ELR (cell line): ENCODE measurements at places on chromosomes 4 and X.

DNA sequence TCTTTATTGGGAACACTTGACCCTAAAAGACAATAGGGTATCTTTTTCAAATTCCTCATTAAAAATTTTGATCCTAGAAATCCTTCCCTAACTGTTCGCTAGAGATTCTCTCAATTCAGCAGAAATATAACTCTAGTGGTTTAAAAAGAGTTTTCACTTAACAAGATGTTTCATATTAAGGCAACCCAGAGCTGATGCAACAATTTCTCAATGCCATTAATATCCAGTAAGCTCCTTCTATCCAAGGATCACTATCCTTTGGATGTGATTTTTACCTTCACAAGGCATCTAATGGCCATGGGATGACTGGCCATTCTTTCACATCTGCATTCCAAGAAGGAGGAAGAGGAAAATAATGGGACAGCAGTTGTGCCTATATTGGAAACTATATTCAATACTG lies 183.4 kb downstream of the ANKRD50 start:
- no peak for DNase-seq

DNA sequence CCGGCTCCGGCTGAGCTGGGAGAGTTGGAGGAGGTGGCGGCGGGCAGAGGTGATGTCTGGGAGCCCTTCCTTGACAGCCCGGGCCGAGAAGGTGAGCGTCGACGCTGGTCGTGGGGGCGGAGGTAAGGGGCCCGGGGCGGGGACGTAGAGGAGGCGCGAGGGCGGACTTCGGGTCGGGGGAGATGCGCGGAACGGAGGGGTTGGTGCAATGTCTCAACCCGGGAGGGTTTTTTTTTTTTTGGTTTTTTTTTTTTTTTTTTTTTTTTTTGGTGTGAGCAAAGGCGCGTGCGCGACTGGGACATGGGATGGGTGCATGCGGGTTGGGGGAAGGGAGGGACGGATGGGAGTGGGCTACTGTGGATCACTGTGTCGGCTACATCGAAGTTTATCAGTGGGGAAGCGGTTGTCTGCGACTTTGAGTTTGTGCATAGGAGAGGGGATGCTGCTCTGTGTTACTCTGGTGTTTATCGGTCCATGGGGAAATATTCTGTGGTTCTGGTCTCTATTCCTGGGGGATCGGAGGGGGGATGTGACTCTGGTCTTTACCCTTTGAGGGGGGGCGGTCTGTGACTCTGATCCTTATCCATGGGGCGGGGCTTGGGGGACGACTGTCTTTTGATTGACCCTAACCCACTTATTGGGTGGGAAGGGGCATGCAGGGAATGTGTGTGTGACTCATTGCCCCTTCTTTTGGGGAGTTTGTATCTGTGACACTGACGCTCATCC lies 537 bp downstream of the RBM10 start:
- no peak for DNase-seq

DNA sequence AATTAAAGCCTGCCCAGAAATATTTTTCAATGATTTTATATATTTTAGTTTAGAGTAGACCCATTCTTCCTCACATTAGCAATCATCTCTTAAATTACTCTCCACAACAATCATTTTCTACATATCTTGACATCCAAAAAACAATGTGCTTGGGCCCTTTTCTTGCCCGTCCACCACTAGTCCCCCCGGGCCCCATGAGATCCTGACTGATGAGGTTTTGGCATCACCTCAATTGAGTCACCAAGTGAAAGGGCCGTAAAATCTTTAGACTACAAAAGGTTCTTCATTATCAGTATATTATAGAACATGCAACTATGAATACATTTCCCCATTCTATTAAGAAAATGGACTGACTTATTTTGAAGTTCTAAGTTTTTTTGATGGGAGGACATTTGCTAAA lies 4.0 kb upstream of the CDKL2 start:
- peak; percentile 45 for DNase-seq

DNA sequence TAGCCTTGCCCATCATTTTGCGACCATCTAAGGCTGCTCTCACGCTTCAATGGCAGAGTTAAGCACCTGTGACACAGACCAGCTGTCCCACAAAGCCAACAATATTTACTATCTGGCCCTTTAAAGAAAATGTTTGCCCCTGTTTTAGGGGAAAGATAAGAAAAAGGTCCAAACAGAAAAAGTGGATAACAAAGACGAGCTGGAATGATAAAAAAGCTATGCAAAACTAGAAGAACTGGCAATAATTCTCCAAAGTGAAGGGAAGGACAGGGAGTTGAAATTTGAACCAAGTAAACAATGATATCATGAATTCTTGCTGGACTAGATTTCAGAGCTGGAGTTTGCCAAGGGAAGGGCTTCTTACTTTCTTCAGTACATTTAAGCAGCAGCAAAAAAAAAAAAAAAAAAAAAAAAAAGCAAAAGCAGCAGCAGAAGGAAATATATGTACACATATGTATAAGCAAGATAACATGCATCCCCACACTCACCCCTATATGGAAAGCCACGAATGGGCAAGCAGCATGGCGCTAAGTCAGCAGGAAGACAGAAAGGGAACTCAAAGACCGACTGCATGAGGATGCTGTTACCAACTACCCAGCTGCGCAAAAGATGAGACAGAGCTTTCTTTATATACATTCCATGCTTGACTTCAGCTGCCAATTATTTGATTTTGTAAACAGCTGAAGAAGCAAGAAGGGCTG lies 12.5 kb downstream of the TRAPPC2 start:
- no peak for DNase-seq

DNA sequence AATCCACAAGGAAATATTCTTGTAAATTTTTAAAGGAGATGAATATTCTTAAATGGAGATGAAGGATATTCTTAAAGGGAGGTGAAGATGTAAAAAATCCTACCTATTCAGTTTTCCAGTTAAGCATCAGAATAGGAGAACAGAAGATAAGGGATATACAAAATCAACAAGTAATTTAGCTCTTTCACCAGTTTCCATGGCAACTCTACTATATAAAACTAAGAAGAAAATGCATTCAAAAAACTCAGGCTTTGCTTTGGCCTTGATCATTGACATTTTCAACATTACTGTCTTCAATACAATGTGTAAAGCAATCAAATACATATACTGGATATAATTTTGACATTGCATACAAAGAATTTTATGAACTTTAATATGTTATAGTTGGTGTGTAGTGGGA lies 622.7 kb upstream of the GRID2 start:
- no peak for DNase-seq

GRCh38 chr4:107482546-107482945 lies 237.5 kb downstream of the PAPSS1 start:
- DNase-seq: no peak

DNA sequence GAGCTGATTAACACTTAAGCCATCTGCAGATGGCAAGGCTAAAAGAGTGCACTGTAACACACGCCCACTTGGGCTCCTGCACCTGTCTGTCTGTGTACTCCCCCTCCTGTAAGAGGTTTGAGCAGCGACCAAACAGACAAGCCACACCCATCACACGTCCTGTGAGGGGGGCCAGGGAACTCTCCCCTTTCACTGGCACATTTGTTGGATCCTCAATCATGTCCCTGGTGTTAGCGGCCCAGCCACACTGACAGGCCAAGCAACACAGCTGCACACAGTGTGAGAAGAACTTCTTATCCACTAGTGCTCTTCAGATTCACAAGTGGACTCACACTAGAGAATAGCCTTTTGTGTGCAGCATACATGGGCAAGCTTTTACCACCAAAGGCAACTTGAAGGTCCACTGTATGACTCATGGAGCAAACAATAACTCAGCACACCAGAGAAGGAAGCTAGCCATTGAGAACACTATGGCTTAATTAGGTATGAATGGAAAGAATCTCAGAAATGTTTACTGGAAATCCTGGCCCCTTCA lies 29.1 kb upstream of the UTP14A start:
- peak; percentile 47 for DNase-seq

GRCh38 chr4:6960154-6960553 lies 50.5 kb downstream of the TBC1D14 start:
- DNase-seq: no peak

GRCh38 chrX:40004921-40005291 lies 92.9 kb downstream of the BCOR start:
- DNase-seq: no peak

- no peak for DNase-seq
Observed at GRCh38 chr4:1658581-1658980, 25.5 kb downstream of the FAM53A start.

- DNase-seq: peak; percentile 91
Observed at GRCh38 chrX:13101441-13102139, 57.2 kb upstream of the FAM9C start.

DNA sequence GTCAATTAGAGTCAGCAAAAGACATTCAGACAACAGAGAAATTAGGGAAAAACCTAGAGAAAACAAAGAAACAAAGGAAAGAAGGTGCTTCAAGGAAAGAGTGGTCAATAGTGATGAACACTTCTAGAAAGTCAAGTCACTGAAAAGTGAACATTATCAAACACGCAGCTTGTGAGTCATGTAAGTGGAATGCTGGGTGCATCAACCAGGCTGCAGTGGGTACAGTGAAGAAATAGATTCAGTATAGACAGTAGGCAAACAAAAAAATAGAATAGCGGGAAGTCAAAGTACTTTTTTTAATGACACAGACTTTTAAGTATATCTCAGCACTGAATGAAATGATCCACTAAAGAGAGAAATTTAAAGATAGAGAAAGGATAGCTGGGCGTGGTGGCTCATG lies 245.8 kb downstream of the ARHGAP24 start:
- peak; percentile 70 for DNase-seq

DNA sequence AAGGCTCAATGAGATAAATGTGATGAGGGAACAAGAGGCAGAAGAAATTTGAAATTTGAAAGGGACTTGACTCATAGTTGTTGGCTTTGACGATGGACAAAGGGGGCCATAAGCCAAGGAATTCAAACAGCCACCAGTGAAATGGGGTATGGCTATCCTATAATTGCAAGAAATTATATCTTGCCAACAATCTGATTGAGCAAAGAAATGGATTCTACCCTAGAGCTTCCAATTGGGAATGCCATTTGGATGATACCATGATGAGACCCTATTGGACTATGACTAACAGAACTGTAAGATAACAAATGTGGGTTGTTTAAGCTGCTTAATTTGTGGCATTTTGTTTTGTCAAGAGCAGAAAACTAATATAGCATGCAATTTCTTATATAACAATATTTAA lies 270.1 kb upstream of the ARSJ start:
- no peak for DNase-seq

GRCh38 chr4:148077581-148077980 lies 345.7 kb downstream of the ARHGAP10 start:
- no peak for DNase-seq

DNA sequence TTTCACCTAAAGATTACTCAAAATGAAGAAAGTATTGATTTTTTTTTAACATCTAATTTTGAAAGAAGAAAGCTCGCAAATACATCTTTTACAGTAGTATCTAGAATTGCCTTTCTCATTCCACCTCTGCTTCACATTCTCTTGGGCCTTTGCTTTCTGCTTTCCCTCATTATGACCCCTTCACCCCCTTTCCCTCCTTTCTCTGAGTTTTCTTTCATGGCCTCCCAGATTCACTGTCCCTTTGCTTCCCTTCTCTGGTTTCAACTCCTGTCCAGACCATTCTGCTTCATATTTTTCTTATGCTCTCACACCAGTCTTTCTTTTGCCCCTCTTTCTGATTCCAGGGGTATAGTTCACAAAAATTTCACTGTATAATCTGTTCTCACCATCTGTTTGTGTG lies 29.0 kb downstream of the ADH5 start:
- no peak for DNase-seq

- DNase-seq: no peak
Observed at GRCh38 chr4:176690716-176691115, 102.0 kb downstream of the VEGFC start.

DNA sequence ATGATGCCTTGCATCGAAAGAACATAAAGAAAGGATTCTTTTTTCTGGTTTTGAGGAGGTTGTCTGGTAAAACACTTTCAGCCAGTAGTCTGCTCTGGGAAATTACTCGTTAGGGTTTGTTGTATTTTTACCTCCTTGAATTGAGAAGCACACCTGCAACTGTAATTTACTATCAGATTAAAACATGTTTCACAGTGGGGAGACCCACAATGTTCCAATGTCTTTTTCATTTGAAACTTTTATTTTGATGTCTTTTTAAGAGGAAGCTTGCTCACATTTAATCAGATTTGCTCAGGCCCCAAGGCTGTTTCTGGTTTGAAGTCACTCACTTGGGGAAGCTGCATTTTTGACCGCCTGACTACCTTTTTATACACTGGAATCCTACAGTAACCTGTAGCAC lies 12.0 kb downstream of the TMEM154 start:
- no peak for DNase-seq

GRCh38 chr4:118742050-118742449 lies 56.9 kb downstream of the METTL14 start:
- no peak for DNase-seq

GRCh38 chr4:54553001-54553400 lies 104.8 kb upstream of the KIT start:
- DNase-seq: peak; percentile 36

DNA sequence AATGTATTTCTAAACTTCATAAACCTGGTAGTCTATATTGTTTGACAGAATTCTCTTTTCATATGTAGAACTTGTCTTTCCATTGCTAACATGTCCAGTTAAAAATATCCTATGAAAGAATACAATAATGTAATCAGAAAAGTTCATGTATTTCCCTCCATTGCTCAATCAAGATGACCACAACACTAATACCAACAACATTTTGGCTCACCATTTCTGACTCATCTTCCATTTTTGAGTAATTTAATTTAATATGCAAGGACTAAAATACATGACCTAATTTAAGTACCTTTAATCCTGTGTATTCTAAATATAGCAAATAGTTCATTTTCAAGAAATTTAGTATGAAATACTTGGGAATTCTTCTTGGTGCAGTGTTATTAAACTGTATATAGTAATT lies 239.5 kb upstream of the GPC4 start:
- DNase-seq: no peak

GRCh38 chr4:6716958-6717655 lies 1.1 kb downstream of the BLOC1S4 start:
- DNase-seq: peak; percentile 26

DNA sequence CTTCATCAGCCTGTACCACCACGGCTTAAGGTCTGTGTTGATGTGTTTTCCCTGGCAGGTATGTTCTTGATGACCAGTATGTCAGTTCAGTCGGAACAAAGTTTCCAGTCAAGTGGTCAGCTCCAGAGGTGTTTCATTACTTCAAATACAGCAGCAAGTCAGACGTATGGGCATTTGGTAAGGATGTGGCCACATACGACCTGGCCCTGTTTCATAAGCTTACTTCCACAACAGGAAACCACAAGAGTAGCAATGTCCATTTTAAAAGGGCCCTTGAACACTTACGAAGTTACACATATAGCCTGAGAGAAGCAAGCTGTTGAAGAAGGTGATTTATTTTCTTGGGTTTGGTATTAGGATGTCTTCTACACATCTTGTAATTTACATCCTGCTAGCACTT lies 46.1 kb downstream of the BMX start:
- DNase-seq: no peak
